ENCODE measurements at places on chromosomes 3 and 15. TPM values are rescaled to one million over a fixed set of nuclear protein-coding genes. Genes with fewer than 3 reads are reported as not detected.

ZIC1 gene
- 0.01 TPM for total RNA-seq

GOLGA8R gene
- total RNA-seq: 0.19 TPM

GLT8D1 gene
- total RNA-seq: 34.6 TPM

CFAP20DC gene
- total RNA-seq: 1.9 TPM

OR5H14 gene
- not detected for total RNA-seq

HYAL1 gene
- total RNA-seq: 0.54 TPM

ERICH6 gene
- total RNA-seq: 0.10 TPM

CILP gene
- total RNA-seq: 0.46 TPM

GPR160 gene
- 2.1 TPM for total RNA-seq

KBTBD13 gene
- total RNA-seq: not detected

GOLGA8J gene
- 0.09 TPM for total RNA-seq

All from A549 treated with AZD2906 at 1 μM for 4 hours (cell line).